ENCODE measurements at places on chromosomes 16 and 17. TPM values are rescaled to one million over a fixed set of nuclear protein-coding genes. Genes with fewer than 3 reads are reported as not detected.

The SPN gene
- not detected for total RNA-seq

The MYO15A gene
- 0.14 TPM for total RNA-seq

The CDK3 gene
- total RNA-seq = 3.7 TPM

The KRTAP4-11 gene
- not detected for total RNA-seq

The SHISA6 gene
- not detected for total RNA-seq

Measured in A549 treated with CpdA at 1 μM for 4 hours (cell line).